ENCODE measurements at places on chromosomes 3 and 15.
A peak's percentile ranks its signal among the peaks of the same experiment; 100 is the strongest.

GRCh38 chr3:99720985-99721632, 82.7 kb downstream of the COL8A1 start:
- DNase-seq, result no peak

- peak; percentile 36 for DNase-seq
These were observed 61.8 kb downstream of the HACD2 start for GRCh38 chr3:123523023-123523412.

- no peak for DNase-seq
These were observed 56.2 kb downstream of the ARHGEF26 start for GRCh38 chr3:154177406-154177805.

DNA sequence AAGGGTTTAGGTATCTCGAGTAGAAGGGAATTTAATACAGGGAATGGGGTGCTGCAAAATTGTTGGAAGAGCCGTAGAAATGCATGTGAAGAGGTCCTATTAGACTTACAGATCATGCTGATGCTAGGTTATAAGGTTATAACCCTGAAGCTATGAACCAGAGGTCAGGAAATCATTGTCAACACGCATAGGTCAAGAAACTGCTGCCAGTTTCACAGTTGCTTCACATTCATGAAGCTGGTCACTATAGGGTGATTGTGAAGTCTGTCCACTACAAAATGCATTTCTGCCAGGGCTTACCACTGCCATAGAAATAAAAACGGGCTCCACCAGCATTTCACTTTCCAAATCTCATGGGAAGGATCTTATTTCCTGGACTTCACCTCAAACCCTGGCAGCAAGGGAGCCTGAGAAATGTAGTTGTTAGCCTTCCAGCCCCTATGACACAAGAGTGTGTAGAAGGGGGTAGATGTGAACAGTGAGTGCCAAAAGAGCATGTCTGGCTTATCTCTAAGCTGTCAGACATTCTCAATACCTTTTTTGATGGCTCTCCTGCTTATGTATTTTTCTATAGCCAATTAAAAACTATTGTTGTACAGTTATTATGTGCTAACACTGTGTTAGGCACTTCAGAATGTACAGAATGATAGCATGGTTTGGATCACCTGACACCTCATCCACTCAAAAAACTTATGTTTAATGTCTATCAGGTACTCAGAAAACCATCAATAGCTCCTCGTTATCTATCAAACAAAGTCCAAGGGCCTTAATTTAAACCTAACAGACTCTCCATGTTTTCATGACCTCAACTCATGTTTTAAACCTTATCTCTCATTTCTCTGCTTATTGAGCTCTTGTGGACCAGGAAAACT, 148.3 kb upstream of the TSC22D2 start:
- no peak for DNase-seq

DNA sequence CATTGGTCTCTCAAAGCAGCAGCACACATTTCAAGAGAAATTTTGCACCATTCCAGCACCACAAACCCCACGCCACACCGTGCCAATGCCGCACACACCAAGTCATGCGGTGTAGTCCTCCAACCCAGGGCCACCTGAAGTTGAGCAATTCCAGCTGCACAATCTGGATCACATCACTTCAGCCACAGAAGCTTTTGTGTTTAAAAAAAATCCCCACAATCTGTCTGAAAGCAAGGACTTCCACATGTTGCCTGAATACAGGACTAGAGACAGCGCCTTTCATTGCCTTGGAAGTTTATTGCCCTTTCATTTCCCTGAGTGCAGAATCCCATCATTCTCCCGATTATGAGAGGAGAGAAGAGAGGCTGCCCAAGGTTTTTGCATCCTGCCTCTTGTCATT, 175.6 kb upstream of the BCL6 start:
- no peak for DNase-seq

GRCh38 chr3:56369914-56370313, 98.4 kb downstream of the ERC2 start:
- DNase-seq, result no peak

GRCh38 chr3:172711454-172711795, 558 bp upstream of the NCEH1 start:
- no peak for DNase-seq

- no peak for DNase-seq
These were observed 138.4 kb upstream of the LMCD1 start for GRCh38 chr3:8363200-8363599.

GRCh38 chr3:82715091-82715856, 953.8 kb upstream of the GBE1 start:
- no peak for DNase-seq

DNA sequence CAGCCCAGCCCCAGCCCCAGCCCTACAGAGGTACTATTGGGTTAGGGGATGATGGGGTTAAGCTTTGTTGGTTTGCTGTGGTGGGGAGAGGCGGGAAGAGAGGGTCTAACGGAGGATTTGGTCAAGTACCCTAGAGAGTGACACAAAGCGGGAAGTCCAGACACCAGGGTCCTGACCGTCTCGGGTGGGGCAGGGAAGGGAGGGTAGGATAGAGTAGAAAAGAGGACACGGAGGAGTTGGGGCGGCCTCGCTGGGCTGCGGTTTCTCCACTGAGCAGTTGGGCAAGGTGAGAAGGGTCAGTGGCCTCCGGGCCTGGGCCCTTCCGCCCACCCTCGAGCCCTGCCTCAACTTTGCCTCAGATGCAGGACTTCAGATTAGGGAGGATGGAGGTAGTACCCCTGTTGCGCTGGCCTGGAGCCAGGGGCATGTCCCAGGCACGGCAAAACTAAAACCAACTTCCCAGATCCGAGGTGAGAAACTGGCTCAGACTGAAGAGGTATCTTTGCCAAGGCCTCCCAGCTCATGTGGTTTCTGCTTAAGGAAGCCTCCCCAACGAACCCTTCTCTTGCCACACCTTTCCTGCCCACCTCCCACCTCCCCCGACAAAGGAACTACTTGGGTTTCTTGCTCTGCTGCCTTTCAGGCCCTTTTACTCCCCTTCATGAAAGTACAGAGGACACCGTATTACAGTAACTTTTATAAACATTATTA, 551 bp downstream of the PML start:
- no peak for DNase-seq

DNA sequence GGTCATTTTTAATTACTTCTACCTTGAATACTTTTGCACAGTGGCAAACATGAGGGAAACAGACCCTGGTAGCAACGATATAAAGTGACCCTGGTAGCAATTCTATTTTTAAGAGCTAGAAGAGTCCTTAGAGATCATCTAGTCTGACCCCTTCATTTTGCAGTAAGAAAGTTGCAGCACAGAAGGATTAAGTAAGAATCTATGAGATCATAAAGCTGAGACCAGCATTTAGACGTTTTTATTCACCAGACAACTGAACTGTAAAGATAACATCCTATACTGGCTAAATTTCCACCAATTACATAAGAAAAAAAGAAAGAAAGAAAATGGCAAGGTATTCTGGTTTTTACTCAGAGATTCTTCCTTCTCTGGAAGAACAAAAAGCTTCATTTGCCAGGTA, 49.9 kb downstream of the LRRFIP2 start:
- DNase-seq, result no peak

- DNase-seq, result no peak
These were observed 16.3 kb upstream of the PCSK6 start for GRCh38 chr15:101505610-101506337.

GRCh38 chr15:95363646-95364045, 966.9 kb upstream of the NR2F2 start:
- DNase-seq, result no peak

- no peak for DNase-seq
These were observed 72.1 kb downstream of the IL1RAP start for GRCh38 chr3:190585805-190586630.

DNA sequence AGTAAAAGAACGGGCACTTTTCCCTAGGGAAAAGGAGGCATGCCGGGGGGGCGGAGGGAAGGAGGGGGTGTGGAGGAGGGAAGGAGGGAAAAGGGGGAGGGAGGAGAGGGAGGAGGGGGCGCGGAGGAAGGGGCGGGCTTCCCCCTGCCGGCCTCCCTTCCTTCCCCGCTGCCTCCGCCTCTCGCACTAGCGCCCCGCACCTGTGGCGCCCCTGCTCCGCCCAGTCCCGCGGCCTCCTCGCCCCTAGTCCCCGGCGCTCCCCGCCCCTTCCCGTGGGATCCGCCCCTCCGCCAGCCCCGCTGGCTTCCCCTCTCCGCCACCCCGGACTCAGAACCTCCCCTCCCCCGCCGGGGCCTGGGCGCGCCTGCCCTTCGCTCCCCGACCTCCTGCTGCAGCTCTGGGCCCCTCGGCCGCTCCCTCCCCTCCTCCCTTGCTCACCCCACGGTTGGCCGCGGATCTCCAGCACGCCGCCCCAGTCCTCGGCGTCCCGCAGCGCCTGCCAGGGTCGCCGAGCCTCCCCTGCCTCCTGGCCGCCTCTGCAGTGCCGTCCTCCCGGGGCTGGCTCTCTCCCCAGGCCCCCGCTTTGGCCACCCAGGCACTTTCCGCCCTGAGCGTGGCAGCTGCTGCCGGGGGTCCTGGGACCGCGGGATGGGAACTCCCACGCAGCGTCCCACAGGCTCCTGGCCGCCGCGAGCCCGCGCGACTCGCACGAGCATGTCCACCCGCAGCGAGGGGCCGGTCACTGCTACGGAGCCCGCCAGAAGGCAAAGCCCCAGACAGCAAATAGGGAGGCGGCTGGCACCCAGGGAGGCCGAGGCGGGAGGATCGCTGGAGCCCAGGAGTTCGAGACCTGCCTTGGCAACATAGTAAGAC, 147.4 kb downstream of the TJP1 start:
- DNase-seq, result peak; percentile 5

DNA sequence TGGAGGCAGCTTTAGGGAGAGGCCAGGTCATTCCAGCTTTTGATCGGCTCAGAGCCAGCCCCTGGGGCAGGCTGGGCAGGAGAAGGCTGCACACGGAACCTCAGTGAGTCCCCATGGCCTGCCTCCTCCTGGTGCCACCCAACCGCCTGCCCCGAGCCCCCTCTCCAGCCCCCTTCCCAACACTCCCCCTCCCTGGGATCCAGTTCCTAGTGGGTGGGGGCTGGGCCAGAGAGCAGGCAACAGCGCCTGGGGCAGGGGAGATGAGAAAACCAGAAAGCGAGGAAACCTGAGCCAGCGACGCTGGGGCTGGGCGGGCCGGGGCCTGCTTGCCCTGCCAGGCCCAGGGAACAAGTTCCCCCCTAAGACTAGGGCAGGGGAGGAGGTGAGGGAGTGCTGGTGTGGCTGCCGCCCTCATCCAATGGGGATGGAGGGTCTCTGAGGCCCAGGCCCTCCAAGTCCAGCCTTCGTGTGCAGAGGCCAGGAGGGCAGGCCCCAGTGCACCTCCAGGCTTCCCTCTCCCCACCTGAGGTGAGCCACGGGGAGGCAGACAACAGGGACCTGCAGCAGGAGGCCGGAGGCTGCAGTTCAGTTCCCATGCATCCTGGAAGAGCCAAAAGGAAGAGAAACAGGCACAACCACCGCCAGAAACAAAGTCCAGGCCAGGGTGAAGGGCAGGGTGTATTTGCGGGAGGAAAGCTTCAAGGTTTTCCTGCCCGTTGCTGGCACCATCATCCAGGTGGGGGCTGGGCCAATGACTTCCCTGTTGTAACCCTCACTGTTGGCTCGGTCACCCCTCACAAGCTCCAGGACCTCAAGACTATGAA, 4.0 kb upstream of the SEMA3F start:
- no peak for DNase-seq

- DNase-seq, result no peak
These were observed 42.0 kb downstream of the NUP210 start for GRCh38 chr3:13378155-13378554.

- DNase-seq, result no peak
These were observed 35.4 kb downstream of the MAPK6 start for GRCh38 chr15:52054381-52054780.

DNA sequence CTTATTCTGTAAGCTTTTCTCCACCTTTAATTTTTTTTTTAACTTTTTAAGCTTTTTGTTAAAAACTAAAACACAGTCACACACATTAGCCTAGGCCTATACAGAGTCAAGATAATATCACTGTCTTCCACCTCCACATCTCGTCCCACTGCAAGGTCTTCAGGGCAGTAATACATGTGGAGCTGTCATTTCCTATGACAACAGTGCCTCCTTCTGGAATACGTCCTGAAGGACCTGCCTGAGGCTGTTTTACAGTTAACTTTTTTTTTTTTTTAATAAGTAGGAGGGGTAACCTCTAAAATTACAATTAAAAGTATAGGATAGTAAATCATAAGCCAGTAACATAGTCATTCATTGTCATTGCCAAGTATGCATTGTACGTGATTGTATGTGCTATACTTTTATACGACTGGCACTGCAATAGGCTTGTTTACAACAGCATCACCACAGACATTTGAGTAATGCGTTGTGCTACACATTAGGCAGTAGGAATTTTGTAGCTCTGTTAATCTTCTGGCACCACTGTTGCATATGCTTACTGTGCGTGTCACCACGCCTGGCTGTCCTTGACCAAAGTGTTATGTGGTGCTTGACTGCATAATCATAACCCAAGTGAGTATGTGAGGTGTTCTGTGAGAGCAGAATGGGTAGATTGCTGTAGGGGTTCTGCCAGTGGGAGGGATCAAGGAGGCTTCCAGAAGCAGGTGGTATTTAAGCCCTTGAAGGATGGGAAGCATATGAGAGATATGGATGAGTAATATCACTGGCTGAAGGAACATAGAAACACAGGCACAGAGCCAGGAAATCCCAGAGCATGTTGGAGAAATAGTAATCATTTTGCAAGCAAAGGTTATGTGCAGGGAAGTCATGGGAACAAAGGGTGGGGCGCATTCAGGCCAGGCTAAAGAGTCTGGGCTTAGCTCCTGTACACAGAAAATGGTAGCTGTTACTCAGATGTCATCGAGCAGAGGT, 18.3 kb downstream of the FBXO22 start:
- DNase-seq, result no peak

GRCh38 chr3:56061279-56061626, 407.0 kb downstream of the ERC2 start:
- no peak for DNase-seq

- DNase-seq, result no peak
These were observed 1.1 kb downstream of the CASR start for GRCh38 chr3:122184591-122184929.

DNA sequence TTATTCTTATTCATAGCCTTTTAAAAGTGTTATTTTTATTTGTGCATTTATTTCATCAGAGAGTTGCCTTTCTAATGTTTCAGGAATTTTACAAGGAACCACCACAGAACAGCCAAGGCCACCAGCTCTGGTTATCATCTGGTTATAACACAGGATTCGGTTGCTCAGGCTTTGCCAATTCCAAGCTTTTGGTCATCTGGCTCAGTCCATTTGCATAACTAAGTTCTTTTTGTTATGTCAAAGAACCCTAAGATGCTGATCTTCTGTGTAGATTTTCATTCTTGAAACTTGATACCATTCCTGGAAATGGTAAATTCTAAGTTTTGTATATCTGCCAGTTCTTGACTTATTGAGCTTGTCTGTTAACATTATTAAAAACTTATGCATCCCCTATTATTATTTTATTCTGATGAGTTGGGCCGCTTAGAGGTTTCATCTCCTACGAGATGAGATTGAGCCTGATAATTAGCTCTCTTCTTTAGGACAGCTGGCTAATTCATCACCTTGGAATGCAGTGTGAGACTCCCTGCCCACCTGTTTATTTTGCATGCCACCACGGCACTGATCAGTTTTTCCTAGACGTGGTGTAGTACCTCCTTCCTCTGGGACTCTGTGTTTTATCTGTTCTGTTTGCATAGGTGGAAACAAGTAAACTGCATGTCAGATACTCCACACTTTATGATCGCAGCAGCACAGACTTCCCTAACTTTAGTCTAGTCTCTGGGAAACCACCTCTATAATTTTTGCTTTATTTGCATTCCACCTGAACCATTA, 264.8 kb downstream of the SLCO3A1 start:
- DNase-seq, result no peak

All from hematopoietic multipotent progenitor cell (in vitro differentiated cells).